ENCODE measurements at places on chromosomes 2 and 18.
A peak's percentile ranks its signal among the peaks of the same experiment; 100 is the strongest.

- DNase-seq, result no peak
Measured at GRCh38 chr2:75195076-75195691, 4.1 kb downstream of the TACR1 start.

DNA sequence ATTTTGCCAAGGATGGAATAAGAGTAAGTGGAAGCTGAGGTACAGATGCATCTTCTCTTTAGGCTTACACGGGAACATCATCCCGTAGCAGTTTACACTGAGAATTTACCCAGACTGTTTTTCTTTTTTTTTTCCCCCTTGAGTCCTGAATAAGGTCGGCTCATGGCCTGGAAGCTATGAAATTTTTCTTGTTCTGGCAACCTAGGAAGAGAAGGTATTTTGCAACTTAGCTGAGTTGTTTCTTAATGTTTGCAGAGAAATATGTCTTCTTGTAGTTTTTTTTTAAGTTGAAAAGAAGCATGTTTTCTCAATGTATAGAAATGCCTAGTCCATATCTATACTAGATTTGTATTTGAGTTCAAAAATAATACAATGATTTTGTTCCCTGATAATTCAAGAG, 712.5 kb downstream of the TDRD15 start:
- no peak for DNase-seq

GRCh38 chr18:46754188-46754587, 2.7 kb downstream of the ST8SIA5 start:
- DNase-seq, result no peak

GRCh38 chr18:37552286-37552685, 13.3 kb downstream of the CELF4 start:
- peak; percentile 42 for DNase-seq

GRCh38 chr2:227748079-227748478, 2.4 kb downstream of the SCYGR8 start:
- DNase-seq, result no peak

DNA sequence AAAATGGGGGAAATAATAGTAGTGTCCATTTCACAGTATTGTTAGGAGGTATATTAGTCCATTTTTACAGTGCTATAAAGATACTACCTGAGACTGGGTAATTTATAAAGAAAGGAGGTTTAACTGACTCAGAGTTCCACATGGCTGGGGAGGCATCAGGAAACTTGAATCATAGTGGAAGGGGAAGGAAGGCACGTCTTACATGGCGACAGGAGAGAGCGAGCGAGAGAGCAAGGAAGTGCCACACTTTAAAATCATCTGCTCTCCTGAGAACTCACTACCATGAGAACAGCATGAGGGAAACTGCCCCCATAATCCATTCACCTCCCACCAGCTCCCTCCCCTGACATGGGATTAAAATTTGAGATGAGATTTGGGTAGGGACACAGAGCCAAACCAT, 23.4 kb downstream of the MGAT5 start:
- no peak for DNase-seq

DNA sequence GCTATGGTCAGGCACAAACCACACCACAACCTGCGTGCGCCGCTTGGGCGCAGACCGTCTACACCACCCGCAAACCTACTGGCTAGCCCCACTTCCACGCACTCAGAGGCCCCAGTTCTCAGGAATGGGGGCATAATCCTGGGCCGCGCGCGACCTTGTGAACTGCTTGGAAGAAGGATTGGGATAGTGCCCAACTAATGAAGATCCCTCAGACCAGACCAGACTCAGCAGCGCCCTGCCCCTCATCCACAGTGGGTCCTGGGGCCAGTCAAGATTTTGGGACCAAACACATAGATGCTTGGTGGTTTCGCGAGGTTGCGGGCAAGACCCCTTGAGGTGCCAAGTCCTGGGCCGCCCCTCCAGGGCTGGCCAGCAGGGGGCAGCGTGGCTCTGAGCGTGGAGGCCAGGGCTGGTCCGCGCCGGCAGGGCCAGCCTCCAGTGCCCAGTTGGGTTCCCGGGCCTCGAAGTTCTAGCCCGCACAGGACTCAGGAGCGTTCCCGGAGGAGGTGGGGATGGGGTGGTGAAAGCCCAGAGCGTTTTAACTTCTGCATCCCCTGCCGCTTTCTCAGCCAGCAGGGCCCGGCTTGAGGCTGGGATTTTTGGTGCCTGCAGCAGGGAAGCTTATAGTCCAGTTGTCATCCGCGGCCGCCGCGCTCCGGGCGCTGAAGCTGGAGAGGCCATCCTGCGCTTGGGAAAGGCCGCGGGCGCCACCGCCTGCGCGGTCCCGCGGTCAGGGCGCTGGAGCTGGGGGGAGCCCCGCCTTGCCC, 8.3 kb downstream of the OSR1 start:
- DNase-seq, result no peak

DNA sequence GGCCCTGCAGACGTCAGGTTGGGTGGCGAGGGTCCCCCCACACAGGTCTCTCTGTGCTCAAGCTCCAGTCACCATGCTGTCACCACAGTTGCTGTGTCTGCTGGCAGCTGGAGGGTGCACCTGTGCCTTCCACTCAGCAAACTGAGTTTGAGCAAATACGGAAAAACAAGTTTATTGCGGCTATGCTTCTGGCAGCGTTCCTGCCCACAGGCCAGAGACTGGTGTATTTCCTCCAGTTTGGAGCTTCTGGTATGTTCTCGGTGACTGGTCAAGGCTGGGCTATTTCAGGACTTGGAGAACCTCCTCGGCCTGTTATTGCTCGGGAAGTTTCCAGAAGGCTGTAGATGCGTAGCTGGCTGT, 132.6 kb downstream of the SEPTIN10 start:
- DNase-seq, result no peak

DNA sequence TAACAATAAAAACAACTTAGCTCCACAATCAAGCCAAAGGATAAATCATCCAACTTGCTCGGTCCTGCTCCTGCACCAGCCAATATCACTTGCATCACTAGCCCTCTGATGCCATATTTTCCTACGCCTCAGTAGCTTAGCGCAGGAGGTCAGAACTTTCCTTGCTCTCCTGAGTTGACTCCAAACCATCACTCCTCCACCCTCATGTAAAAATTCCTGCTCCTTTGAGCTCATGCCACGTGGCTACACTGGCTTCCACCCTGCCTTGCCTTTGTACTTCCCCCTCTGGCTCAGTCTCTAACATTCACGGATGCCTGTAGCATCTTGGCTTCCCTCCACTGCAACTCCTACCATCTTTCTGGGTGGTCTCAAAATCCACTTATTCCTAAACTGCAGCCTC, 25.2 kb downstream of the AAK1 start:
- DNase-seq, result no peak

GRCh38 chr2:85018049-85018447, 47.1 kb downstream of the KCMF1 start:
- DNase-seq, result no peak

DNA sequence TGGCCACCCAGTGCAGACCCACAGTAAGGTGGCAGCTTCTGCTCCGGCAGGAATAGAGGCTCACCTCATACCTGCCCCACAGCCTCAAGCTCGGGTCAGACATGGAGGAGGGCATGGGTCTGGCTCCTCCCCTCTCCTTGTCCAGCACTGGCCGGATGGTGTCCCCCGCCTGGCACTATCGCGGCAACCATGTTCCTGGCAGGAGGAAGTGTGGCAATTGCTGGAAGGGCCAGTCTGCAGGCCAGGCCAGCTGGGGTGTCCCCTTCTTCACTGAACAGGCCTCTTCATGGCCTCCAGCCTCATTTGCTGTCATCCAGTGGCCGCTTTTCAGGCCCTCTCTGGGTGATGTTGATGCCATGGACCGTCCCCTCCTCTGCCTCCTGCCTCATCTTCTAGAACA, 41.4 kb upstream of the SMAD7 start:
- no peak for DNase-seq

DNA sequence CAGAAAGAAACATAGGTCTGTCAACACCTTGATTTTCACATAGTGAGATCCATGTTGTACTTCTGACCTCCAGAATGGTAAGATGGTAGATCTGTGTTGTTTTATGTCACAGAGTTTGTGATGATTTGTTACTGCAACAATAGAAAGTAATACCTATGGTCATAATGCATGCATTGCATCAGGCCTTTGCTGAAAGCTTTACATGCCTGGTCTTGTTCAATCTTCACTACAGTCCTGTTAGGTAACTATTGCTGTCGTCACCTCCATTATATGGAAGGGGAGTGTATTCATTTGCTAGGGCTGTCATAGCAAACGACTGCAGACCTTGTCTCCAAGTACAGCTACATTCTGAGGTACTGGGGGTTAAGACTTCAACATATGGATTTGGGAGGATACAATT, 243.5 kb downstream of the ANAPC1 start:
- DNase-seq, result no peak

GRCh38 chr18:62655520-62656219, 59.7 kb upstream of the PHLPP1 start:
- no peak for DNase-seq

DNA sequence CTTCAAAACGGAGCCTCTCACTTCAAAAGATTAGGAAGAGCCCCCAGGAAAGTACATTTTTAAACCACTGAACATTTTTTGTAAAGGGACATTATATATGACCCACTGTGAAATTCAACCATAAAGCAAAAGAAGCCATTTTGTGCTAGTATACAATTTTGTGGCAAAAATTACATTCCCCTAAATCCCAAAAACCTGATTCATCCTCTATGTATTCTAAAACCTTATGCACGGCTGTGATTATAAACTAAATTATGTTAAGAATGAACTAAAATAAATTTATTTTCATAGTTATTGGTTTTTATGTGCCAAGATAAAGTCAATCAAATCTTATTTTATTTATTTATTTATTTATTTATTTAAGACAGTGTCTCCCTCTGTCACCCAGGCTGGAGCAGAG, 48.5 kb downstream of the RTN4 start:
- no peak for DNase-seq

GRCh38 chr2:144886862-144887261, 366.9 kb upstream of the ZEB2 start:
- DNase-seq, result no peak

- DNase-seq, result no peak
Measured at GRCh38 chr2:101962309-101962708, 29.5 kb upstream of the IL1R2 start.

DNA sequence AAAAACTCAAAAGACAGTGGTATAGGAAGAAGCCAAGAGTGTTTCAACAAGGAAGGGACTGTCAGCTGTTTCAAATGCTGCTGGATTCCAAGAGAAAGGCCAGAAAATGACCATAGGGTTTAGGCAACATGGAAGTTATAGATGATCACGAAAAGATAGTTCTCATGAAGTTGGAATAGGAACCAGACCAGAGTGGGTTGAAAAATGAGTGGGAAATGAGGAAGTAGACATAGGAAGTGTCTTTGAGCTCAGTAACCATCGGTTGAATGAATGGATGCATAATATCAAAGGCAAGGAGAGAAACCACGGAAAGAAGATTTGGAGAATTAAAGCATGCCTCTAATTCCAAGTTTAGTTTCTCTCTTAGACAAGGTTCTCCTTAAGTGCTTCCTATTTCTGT, 1.3 kb downstream of the NCAPH start:
- DNase-seq, result no peak

GRCh38 chr2:22281033-22281432, 1103.9 kb upstream of the KLHL29 start:
- no peak for DNase-seq

GRCh38 chr2:163312713-163313112, 423.1 kb downstream of the FIGN start:
- DNase-seq, result no peak

DNA sequence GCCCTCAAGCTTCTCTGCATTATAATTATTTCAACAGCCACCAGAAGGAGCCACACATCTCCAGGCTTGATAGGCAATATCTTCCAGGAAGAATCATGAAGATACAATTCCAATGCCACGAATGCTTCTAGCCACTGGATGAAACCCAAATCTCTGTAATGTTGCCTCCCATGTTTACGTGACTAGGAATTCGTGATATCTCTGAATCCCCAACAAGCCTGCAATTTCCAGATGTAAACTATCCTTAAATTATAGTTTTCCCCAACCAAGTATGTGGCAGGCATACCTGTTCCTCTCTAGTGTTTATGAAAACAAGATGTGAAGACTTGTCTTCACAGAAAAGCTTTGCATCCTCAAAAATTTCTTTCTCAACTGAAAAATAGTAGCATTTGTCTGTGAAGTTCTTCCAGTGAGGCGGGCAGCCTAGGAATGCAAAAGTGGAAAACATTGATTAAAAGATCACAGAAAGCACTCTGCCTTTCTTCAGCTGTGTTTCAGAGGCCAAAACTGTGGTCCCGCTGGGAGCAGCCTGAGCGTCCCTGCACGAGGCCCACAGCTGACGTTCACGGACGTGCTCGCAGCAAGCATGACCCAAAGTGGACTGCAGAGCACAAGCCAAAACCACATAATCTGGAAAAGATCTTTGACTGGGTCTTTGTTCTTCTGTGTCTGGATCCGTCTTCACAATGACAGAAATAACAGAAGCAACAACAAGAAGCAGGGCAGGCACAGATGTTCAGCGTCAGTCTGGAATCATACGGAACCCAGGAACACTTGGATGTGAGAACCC, 65.1 kb upstream of the THOC1 start:
- no peak for DNase-seq

- DNase-seq, result no peak
Measured at GRCh38 chr2:88115825-88116518, 11.9 kb downstream of the FABP1 start.

GRCh38 chr2:229675569-229675968, 38.8 kb downstream of the DNER start:
- DNase-seq, result no peak

DNA sequence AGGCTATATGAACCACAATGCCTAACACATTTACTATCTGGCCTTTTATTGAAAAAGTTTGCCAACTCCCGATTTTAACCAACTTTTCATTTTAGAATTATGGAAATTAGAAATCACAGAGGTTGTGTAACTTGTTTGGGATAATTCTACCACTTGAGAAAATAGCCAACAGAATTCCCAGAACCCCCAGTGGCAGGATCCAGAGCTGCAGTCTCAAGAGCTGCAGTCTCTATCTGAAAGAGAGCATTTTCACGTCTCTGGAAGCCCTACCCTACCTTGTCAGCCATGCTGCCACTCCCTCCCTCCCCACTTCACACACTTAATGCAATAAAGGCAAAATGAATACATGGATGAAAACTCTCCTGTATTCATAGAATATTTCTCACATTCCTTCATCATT, 23.4 kb upstream of the TSPYL6 start:
- peak; percentile 28 for DNase-seq

DNA sequence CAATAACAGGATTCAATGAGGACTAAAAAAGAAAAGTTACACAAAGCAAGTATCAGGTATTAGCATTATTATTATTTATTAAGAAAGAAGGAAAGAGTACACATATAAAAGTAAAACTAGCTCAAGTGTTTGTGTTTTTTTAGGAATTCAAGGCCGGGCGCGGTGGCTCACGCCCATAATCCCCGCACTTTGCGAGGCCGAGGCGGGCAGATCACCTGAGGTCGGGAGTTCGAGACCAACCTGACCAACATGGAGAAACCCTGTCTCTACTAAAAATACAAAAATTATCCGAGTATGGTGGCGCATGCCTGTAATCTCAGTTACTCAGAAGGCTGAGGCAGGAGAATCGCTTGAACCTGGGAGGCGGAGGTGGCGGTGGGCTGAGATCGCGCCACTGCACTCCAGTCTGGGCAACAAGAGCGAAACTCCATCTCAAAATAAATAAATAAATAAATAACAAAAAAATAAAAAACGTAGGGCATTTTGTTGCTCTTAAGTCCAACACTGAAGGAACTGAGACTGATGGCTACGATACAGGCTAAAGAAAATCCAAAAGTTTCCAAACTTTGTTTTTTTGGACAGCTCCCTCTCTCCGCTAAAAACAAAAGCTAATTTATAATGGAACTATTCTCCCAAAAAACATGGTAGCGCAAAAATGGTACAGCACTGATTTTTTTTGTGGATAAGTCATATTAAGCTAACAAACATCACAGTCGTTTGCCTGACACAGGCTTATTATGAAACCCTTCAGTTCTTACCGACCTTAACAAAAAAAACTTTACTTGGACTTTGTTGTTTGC, 1.7 kb downstream of the TRAPPC8 start:
- no peak for DNase-seq
